ENCODE measurements at places on chromosomes 5 and 9.

- DNase-seq, result no peak
Observed at GRCh38 chr9:78307360-78307759, 10.4 kb downstream of the PSAT1 start.

GRCh38 chr5:122749886-122750285 lies 25.0 kb upstream of the SNX2 start:
- DNase-seq, result no peak

DNA sequence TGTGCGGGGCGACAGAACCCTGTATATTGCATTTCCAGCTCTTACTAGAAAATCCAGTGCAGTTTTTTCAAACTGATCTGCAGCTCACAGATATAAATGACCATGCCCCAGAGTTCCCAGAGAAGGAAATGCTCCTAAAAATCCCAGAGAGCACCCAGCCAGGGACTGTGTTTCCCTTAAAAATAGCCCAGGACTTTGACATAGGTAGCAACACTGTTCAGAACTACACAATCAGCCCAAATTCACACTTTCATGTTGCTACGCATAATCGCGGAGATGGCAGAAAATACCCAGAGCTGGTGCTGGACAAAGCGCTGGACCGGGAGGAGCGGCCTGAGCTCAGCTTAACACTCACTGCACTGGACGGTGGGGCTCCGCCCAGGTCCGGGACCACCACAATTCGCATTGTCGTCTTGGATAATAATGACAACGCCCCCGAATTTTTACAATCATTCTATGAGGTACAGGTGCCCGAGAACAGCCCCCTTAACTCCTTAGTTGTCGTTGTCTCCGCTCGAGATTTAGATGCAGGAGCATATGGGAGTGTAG lies 786 bp downstream of the PCDHB5 start:
- no peak for DNase-seq

- peak; percentile 35 for DNase-seq
Observed at GRCh38 chr5:73387601-73388305, 60.8 kb downstream of the FOXD1 start.

GRCh38 chr9:88781628-88782391 lies 209.5 kb upstream of the S1PR3 start:
- peak; percentile 97 for DNase-seq

- DNase-seq, result no peak
Observed at GRCh38 chr5:94310833-94311232, 307.6 kb downstream of the KIAA0825 start.

GRCh38 chr9:87336914-87337333 lies 160.7 kb upstream of the DAPK1 start:
- peak; percentile 94 for DNase-seq

GRCh38 chr9:135479469-135480052 lies at the start of gene PPP1R26:
Gene PPP1R26 (plus strand): TSS chr9:135479782. CDS start chr9:135484511, 4,729 bp downstream.
- DNase-seq, result no peak

GRCh38 chr9:89489548-89490530 lies 8.1 kb downstream of the SEMA4D start:
- peak; percentile 16 for DNase-seq

DNA sequence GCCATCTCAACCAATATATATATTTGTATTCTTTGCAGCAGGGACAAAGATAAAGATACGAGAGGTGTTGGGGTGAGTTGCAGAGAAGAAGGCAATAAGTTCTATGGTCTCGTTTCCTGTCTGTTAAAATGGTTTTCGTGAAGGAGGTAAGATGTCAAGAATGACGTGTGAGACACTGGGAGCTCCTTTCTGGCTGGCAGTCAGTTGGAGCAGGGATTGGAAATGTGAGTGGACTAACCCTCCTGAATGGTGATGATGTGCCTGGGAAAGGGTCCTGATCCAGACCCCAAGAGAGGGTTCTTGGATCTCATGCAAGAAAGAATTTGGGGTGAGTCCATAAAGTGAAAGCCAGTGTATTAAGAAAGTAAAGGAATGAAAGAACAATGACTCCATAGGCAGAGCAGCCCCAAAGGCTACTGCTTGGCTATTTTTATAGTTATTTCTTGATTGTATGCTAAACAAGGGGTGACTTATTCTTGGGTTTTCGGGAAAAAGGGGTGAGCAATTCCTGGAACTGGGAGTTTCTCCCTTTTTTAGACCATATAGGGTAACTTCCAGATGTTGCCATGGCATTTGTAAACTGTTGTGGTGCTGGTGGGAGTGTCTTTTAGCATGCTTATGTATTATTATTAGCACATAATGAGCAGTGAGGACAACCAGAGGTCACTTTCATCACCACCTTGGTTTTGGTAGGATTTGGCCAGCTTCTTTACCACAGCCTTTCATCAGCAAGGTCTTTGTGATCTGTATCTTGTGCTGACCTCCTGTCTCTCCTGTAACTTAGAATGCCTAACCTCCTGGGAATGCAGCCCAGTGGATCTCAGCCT lies 53.7 kb downstream of the SPATA31C2 start:
- peak; percentile 44 for DNase-seq

DNA sequence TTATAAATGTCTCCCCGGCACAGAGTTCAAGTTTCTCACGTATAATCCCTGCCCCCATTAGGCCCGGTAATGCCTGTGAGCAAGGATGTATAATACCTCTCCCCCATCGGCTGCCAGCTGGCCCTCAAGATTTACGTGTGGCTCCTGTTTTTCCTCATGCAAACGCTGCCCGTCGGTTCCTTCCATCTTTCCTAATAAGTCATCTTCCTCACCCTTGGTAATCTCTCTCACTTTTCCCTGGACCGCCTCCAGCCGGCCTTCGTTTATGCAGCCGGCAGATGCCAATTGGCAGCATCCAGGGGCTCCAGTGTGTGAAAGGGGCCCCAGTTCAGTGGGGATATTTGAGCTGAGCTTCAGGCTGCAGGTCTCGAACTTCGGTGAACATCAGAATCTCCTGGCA lies 86.5 kb upstream of the NEURL1B start:
- no peak for DNase-seq

GRCh38 chr9:121728916-121729315 lies 77.5 kb downstream of the DAB2IP start:
- no peak for DNase-seq

GRCh38 chr5:132781029-132781428 lies 4.0 kb upstream of the SEPTIN8 start:
- no peak for DNase-seq

DNA sequence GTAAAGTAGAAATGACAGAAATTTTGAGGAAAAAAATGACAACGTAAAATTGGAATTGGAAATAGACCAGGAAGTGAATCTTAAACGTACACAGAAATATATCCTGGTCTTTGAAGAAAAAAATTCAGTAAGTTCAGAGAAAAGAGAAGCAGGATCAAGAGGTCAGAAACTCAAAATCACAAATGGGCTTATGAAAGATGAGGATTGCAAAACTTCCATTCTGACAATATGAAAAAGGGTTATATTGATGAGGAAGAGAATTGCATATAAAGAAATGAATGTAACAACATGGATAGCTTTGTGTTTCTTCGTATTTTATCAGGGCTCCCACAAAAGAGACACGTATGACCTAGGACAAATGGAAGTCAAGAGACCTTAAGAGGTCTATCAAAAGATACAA lies 58.1 kb downstream of the OXCT1 start:
- DNase-seq, result no peak

DNA sequence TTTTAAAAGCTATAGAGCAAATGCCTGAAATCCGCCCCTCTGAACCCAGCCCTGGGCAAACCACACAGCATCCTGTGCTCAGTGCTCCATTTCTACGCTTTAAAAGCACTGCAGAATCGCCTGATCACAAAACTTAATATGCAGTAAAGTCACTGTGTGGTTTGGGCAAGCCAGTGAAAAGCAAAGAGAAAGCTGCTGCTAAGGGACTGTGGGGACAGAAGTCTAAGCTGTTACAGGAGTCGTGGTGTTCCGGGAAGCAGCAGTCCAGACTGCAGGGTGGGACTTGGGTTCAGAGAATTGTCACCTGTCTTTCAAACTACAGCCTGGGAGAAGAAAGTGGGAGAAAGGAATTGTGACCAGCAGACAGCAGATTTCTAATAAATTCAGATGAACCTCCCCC lies 8.2 kb downstream of the RAPGEF1 start:
- DNase-seq, result no peak

DNA sequence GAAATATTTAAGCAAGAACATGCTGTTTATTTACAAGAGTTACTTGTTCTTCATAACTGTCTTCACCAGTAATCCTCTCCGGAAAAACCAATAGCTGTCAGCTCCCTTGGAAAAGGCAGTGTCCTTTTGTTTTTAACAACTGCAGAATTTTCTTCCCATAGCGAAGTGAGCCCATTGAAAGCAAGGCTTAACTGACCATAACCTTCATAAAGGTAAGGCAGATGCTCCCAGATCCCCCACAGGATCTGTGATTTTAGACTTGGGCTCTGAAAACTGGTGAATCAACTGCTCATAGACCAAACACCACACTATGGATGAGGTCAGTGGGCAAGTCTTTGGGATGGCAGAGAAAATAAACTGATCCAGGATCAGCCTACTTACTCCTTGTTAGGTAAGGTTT lies 155.0 kb downstream of the GLIS3 start:
- DNase-seq, result no peak

DNA sequence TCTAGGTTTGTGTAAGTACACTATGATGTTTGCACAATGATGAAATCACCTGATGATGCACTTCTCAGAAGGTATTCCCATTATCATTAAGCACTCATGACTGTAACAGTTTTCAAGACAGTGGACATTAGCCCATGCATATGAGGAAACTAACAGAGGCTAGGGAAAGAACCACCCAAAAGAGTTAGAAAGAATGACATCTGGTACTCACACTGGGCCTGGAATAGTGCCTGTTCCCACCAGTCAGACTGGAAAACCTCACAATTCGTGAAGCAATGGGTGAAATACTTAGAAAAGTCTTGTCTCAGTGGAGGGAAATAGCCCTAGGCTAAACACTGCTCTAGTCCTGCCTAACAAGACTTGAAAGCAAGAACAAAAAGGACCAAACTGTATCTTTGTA lies 117.4 kb upstream of the GDNF start:
- no peak for DNase-seq

- no peak for DNase-seq
Observed at GRCh38 chr9:69599232-69599971, 72.8 kb downstream of the APBA1 start.

- DNase-seq, result peak; percentile 24
Observed at GRCh38 chr9:33867747-33868439, 50.9 kb downstream of the UBE2R2 start.

GRCh38 chr5:8289779-8290178 lies 420.8 kb downstream of the MTRR start:
- DNase-seq, result no peak

DNA sequence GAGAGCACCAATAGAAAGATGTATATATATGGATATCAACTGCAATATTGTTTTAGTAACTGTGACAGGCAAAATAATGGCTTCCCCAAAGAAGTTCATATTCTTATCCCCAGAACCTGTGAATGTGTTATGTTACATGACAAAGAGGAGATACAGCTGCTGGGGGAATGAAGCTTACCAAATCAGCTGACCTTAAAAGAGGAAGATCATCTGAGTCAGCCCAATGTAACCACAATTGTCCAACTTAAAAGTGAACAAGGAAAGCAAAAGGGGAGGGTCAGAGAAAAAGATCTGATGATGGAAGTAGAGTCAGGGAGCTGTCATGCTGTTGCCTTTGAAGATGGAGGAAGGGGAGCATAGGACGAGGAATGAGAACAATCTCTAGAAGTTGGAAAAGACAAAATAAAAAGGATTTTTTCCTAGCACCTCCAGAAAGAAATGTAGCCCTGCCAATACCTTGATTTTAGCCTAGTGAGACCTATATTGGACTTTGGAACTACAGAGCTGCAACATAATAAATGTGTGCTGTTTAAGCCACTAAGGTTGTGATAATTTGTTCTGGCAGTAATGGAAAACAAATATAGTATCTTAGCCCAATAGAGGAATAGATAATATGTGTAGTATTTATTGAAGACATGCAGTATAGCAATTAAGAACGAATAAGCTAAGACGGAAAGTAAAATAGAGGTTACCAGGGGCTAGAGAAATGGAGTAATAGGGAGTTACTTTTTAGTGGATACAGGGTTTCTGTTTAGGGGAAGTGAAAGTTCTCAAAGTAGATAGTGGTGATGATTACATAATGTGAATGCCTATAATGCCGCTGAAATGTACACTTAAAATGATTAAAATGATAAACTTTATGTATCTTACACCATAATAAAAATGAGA lies 115.9 kb downstream of the PIK3R1 start:
- DNase-seq, result peak; percentile 53

- peak; percentile 90 for DNase-seq
Observed at GRCh38 chr9:127578952-127579853, 32.9 kb upstream of the STXBP1 start.

DNA sequence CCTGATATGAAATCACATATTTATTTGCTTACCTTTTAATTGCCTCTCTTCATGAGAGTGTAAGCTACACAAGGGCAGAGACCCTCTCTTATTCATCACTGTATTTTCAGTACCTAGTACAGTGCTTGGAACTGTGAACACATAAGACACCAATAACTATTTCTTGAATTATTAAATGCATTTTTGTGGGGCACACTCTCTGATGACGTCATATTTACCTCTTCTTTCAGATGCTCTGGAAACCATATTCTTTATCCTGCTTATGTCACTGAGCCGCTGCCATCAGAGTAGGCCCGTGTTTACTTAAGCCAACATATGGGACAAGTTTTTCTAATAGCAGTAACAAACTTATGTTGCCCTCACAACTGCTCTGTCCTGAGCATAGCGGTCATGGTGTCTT lies 266.5 kb downstream of the ELAVL2 start:
- no peak for DNase-seq

DNA sequence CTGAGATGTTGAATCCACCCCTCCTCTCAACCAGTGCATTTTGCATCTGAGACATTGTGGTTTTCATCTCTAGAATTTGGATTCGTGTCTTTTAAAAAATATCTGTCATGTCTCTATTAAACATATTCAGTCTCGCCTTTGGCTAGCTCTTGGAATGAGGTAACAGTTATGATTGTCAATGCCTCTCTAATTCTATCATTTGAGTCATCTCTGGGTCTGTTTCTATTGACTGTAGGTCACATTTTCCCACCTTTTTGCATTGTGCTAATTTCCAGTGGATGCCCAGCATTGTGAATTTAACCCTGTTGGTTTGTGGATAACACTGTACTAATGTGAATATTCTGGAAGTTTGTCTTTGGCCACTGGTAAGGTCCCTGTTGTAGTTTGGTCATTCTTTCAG lies 8.4 kb upstream of the SLC6A3 start:
- DNase-seq, result no peak

- DNase-seq, result no peak
Observed at GRCh38 chr5:88758184-88758583, 124.8 kb downstream of the MEF2C start.

DNA sequence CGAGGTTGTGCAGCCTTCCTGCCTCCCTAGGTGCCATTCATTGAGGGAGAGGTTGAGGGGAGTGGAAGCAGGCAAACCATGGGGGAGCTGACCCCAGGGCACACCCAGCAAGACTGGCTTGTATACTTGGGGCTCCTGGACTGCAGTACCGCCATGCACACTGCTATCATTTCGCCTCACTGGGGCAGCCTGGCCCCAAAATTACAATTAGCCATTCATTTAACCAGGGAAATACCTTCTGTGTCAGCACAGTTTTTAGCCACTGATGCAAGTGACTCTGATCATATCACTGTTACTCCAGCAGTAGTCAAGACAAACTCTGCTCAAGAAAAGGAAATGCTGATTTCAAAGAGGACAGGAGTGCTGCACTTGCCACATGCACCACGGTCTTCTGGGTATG lies 109.7 kb downstream of the TRIO start:
- DNase-seq, result no peak

GRCh38 chr5:74072646-74073045 lies 446.6 kb downstream of the ARHGEF28 start:
- DNase-seq, result peak; percentile 23

GRCh38 chr9:110969971-110970386 lies 68.3 kb downstream of the LPAR1 start:
- DNase-seq, result peak; percentile 84

All from choroid plexus epithelial cell (primary cell).